ELR (cell line): ENCODE measurements at places on chromosomes 16 and 17.

GRCh38 chr17:43020789-43021740, 1.1 kb downstream of the VAT1 start:
- peak; percentile 88 for DNase-seq

GRCh38 chr17:57350266-57350665, 93.9 kb downstream of the MSI2 start:
- DNase-seq = no peak

DNA sequence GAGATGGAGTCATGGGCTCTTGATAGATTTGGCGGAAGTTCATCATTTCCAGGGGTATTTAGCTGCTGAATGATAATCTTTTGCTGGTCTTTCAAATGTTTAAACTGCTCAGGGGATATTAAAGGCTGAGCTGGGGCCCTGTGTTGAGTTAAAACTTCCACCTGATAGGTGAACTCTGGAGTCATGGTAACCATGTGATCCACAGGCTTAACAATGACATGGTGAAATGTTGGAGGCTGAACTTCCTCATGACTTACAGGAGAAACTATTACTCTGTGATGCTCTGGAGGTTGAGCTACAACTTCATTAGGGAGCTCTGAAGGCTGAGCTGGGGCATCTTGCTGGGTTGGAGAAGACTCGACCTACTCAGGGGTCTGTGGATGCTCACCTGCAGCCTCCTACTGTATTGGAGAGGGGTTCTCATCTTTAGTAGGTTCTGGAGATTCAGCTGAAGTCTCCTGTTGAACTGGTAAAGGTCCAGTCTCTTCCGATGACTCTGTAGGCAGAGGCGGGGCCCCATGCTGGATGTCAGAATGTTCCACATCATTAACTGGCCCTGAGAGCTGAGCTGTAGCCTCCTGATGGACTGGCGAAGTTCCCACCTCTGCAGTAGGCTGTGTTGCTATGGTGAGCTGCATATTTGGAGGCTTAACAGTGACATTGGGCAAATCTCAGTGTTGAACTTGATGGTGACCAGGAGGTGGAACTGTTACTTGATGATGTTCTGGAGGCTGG, 24.2 kb downstream of the RDM1 start:
- no peak for DNase-seq

DNA sequence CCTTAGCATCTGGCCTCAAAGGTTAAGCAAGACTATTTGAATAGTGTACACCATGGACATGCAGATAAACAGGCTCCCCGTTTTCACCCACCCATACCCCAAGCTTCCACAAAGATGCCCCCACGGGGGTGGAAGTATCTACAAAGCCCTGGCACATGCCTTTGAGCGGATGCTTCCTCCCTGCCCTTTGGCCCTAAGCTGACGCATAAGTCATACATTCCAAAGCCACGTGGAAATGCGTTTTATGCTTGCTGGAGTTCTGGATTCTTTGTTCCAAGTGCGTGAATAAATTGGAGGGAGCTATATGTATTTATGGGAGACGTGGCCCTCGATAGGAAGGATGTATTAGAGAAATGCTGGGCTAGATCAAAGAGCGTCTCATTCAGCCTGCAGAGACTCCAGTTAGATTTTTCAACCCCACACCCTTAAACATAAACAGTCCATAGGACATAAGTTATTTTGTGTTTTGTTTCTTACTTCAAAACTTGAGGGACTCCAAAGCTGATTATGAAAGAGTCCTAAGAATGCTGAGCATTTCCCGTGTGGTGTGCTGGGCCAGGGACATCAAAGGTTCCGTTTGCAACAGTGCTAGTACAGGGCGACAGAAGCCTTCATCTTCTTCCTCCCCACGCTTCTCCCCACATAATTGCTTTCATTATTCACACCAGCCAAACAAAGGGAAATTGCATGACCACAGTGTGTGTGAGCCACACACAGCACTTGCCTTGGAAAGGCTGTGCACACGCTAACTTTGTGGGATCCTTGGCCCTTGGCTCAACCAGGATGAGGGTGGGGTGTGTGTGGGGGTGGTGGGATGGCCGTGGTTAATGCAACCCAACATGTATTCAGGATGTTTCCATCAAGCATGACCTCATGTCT, 73.6 kb downstream of the WIPI1 start:
- DNase-seq = peak; percentile 97

DNA sequence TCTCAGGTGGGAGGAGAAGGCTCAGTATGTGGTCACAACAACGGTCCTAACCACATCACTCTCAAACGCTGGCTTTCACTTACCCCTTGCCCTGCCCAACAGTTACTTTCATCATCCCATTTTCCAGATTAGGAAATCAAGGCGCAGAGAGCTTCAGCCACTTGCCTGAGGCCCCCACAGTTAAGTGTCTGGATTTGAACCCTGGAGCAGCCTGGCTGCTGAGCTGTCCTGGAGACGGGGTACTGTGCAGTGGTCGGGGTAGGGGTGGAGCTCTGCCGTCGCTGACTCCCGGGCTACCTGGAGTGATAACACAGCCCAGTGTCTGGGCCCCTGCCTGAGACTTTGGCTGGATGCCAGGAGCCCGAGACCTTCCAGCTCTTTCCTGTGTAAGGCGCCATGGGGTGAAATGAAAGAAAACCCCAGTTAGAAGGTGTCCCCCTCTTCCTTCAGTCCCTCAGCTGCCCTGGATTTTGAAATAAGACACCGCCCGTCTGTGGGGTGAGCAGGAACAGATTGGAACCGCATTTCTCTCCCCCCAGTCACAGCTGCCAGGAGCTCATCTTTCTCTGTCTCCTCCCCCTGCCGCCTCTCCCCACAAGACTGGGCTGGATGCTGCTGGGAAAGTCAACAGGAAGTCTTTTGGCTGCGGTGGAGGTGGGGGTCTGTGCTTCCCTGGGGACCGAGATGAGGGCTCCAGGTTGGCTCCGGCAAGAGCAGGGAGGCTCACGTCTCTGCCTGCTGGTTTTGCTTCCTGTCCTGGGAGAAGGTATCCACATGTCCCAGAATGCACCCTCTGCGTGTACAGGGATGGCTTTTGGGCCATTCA, 280.2 kb downstream of the SEC14L1 start:
- DNase-seq = peak; percentile 86

DNA sequence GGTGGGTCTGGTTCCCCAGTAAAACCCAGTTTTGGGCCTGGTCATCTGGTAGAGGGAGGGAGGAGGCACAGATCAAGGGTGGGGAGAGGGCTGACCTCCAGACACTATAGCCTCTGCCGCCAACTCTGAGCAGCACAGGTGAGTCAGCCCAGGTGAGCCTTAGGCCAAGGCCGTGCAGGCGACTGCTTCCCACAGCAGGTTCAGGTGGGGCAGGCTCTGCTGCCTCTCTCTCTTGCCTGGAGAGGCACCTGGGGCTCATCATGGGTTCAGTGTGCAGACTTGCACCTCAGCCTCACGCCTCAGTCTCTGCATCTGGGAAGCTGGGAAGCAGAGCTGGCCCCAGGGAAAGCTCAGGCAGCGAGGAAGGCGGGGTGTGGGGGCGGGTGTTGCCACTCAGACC, 37.8 kb upstream of the IL34 start:
- DNase-seq = no peak

DNA sequence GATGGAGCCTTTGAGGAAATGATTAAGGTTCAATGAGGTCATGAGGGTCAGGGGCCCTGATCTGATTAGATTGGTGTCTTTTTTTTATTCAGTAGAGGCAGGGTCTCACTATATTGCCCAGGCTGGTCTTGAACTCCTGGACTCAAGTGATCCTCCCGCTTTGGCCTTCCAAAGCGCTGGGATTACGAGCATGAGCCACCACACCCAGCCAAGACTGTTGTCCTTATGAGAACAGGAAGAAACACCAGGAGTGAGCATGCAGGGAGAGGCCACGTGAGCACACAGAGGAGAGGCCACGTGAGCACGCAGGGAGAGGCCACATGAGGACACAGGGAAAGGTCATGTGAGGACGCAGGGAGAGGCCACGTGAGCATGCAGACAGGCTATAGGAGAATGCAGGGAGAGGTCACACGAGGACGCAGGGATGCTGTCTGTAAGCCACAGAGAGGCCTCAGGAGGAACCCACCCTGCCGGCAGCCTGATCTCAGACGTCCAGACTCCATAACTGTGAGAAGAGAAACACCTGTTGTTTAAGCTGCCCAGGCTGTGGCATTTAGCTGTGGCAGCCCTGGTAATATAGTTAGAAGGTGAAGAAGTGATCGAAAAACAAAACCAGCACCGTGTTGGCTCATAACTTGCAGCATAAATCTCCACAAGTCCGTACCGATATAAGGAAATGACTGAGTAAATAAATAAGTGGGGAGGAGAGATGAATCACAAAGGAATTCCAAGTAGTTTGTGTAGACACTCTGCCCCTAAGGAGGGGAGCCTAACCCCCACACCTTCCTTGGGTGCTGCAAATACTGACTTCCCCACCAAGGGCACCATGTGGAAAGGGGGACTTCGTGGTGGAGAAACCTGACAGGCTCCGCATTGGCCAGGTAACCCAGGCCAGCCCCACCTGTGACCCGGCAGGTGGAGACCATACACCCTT, 14.6 kb upstream of the CSNK1D start:
- DNase-seq = peak; percentile 93
